ENCODE measurements at places on chromosomes 7 and 10.
A peak's percentile ranks its signal among the peaks of the same experiment; 100 is the strongest.

- no peak for DNase-seq
Measured at GRCh38 chr7:117269417-117269816, 53.4 kb downstream of the WNT2 start.

DNA sequence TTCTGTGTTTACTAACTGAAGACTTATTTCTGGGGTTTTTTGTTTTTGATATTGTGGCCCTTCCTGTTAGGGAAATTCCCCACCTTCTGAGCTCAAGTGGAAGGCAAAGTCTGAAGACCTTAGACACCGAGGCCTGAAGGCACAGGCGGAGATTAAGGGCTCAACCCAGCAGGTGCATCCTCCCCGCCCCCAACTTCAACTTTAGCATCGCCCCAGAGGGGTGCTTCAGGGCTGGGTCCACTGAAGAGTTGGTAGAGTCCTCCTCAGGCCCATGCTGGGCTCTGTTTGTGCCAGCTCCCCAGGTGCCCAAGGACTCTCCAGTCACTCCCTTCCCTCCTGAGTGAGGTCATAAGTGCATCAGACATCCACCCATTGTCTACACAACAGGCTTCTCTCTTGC lies 9.4 kb upstream of the PPIA start:
- DNase-seq, result peak; percentile 74

GRCh38 chr10:84212014-84212413 lies 13.3 kb downstream of the LRIT2 start:
- no peak for DNase-seq

DNA sequence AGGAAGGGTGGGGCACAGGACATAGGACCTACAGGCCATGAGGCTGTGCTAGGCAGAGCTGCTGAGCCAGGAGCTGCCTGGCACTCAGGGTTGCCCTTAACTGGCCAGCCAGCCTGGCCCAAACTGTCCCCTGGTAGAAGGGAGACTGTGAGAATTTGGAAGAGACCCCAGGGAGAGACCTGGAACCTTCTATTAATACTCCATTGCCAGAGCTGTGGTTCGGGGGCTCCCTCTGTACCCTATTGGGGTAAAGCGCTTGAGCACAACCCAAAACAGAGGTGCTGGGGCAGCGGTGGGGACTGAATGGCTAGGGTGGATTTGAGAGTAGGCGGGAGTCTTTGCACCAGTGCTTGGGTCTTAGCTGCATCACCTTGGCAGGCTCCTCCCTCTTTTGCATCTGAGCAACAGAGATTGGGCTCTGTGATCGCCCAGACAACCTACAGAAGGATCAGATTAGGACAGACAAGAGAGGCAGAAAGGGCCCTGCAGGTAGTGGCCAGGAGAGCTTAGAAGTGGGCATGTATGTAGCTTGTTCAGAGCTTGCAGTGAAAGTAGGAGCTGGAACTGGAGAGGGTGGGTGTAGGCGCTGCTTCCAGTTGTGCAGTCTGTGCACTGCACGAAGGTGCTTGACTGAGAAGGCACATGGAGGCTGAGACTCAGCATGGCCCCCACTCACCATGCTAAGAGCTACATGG lies 53.3 kb downstream of the ADCYAP1R1 start:
- no peak for DNase-seq

GRCh38 chr10:107480781-107481180 lies 316.3 kb upstream of the SORCS1 start:
- no peak for DNase-seq

- no peak for DNase-seq
Measured at GRCh38 chr10:98582363-98582762, 135.6 kb upstream of the HPS1 start.

- DNase-seq, result no peak
Measured at GRCh38 chr10:43250615-43251418, 16.0 kb downstream of the RASGEF1A start.

- no peak for DNase-seq
Measured at GRCh38 chr7:47795631-47796030, 152.6 kb downstream of the PKD1L1 start.

DNA sequence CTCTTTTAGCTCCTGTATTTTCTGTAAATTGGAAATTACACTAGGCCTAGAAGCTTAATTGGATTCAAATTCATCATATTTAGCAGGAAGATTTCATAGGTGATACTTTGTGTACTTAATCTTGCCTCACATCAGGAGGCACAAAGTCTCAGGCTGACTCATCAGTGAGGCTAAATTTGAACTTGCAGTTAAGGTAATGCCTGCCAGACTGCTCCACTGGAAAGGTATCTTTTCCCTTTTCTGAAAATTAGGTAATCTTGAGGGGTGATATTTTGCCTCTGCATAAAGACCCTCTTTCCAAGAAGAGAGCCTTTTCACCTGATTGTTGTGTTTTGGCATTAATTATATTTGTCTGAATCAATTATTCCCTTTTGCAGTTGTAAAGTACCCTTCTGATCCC lies 14.6 kb downstream of the PPIA start:
- DNase-seq, result no peak

GRCh38 chr7:90931986-90932916 lies 332.0 kb upstream of the FZD1 start:
- peak; percentile 15 for DNase-seq

- DNase-seq, result peak; percentile 14
Measured at GRCh38 chr7:71752171-71752935, 620.4 kb downstream of the GALNT17 start.

DNA sequence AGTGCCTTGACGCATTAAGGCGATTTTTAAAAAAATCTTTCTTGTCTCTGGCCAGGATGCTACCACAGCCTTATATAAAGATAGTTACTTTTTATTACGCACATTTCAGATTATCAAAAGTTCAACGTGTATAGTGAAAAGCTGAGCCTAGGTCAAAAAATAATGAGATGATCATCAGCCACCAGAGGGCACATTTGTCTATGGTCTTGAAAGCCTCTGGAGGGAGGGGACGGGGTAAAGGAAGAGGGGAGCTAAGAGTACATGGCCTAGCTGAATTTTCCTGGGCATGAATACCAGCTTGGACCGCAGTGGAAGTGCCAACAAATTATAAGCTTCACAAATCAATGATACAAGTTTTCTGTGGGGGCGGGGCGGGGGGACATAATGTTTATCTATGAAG lies 285.9 kb upstream of the SMIM30 start:
- peak; percentile 66 for DNase-seq

DNA sequence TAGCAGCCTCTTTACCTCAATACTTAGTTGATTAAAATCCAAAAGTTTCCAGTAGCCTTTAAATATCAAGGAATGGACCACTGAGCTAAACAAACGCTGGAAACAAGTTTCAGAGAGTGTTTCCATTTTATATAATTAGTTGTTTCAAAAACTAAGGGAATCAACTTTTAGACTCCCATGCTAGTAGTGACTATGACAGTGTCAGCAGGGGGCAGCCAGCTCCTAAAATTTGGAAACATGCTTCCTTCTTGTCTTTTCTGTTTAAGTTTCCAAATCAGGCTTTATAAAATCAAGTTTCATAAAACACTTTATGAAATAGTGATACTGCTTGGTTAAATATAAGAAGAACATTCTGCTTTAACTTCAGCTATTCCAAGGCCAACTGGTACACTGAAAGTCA lies 138.2 kb upstream of the TMEM229A start:
- peak; percentile 67 for DNase-seq

- peak; percentile 42 for DNase-seq
Measured at GRCh38 chr7:39621261-39621660, 2.1 kb upstream of the RALA start.

DNA sequence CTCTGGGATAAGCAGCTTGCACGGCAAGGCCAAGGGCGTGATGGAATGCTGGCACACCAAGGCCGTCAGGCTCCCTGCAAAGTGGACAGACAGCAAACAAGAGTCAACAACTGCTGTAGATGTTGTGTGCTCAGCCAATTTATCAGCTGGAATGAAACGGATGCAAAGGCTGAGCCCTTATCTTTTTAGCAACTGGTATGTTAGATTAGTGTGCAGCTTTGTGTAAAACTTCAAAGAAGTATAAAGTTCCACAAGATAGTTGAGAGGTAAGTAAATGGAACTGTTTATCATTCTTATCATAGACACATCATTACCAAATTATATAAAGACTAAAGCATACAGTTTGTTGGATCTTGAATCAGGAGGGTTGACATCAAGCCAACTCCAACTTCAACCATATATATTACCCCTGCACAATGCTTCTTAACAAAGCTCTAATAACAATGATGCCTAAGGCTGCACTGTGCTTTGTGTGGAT lies 289.0 kb downstream of the TNS3 start:
- no peak for DNase-seq

- no peak for DNase-seq
Measured at GRCh38 chr10:11775412-11775811, 33.2 kb downstream of the ECHDC3 start.

- DNase-seq, result no peak
Measured at GRCh38 chr7:50791363-50791937, 8.8 kb upstream of the GRB10 start.

GRCh38 chr7:130529417-130529816 lies 37.5 kb downstream of the MEST start:
- DNase-seq, result no peak

GRCh38 chr7:106047184-106047583 lies 64.9 kb downstream of the SYPL1 start:
- no peak for DNase-seq

- no peak for DNase-seq
Measured at GRCh38 chr7:129385116-129385515, 49.1 kb upstream of the STRIP2 start.

- no peak for DNase-seq
Measured at GRCh38 chr10:4691301-4691700, 134.7 kb upstream of the AKR1E2 start.

- DNase-seq, result no peak
Measured at GRCh38 chr10:21364196-21365114, 161.0 kb downstream of the SKIDA1 start.

- no peak for DNase-seq
Measured at GRCh38 chr10:49526619-49527018, 12.3 kb downstream of the ERCC6 start.

DNA sequence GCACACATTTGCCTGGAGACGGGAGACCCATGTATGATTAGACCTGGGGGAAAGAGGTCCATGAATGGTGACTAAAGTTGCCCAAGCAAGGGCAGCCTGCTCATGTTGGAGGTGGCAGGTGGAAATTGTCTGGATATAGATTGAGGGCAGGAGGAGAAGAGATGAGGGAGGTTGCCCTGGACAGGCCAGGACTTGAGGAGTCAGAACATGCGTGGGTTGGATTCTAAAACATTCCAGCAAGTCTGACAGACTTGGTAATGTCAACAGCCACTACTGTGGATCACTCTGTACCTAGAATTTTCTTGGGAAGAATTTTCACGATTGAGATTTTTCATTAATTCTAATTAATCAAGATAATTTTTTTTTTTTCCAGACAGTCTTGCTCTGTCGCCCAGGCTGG lies 19.1 kb upstream of the SVOPL start:
- DNase-seq, result no peak

GRCh38 chr7:148609045-148609725 lies 18.6 kb downstream of the C7orf33 start:
- DNase-seq, result no peak

DNA sequence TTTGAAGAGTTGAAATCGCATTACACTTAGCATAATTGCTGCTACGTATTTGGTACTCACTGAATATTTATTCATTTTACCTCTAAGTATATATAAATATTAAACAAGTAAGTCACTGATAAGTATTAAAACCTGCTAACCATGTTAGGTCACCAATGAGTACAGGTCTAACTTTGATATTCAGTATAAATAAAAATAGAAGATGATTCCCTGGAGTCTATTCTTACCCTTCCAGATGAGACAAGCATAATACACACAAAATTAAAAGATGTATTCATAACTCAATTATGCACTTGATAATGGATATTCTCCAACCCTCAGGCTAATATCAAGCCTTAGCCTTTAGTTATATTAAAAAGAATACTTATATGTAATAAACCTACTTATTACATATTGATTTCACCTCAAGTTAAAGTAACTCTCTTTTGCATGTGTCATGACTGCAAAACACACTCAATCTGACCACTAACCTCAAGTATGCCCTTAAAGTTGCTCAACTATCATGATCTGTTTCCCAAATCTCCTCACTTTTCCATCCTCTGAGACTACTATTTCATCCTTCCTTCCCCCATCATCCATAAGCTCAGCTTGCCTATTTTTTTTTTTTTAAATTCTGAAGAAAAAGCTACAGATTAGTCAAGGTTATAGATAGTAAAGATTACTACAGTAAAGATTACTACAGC lies 46.8 kb downstream of the IPMK start:
- no peak for DNase-seq

GRCh38 chr10:99304862-99305229 lies 24.3 kb upstream of the CNNM1 start:
- no peak for DNase-seq

Measured in NAMALWA (cell line).